ENCODE measurements at places on chromosomes 7 and 10.

- DNase-seq = no peak
Observed at GRCh38 chr7:50836646-50837045, 54.0 kb upstream of the GRB10 start.

DNA sequence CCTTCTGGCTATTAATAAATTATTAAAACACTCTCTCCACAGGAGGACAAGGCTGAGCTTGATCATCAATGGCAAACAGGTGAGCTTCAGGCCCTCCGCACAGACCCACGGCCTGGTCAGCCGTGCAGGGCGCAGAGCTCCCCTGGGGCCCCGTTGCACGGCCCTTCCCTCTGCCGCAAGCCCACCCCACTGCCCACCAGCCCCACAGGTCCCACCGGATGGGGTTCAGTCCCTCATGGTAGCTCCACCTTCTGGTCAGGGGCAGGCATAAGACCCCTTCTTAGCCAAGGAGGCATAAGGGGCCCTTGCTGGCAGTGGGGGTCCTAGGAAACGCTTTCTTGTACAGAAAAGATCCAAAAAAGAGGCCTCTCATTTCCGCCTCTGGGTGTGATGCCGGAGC, 84.6 kb downstream of the MAD1L1 start:
- no peak for DNase-seq

DNA sequence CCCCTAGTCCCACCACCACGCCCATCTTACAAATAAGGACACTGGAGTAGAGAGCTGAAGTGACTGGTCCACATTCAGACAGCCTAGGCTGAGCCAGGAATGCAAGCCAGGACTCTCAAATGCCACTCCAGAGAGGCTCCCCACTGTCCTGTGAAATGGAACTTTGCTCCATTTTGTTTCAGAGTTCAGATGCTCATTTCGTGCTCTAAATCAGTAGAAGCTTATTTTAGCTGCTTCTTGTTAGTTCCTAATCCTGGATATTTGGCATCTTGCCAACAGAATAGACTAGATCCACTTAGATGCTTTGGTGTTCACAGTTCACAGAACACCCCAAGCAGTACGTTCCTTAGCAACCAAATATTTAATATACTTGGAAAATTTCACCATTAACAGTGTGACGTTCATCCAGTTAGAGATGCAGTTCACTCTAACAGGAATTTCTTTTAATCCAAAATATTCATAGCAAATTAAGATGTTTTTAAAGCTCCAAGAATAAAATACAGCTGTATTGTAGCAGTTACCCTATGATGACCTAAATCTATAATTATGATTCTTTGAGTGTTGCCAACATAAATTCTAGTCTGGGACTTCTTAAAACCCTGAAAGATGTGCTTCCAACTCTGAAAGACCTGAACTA, 7.3 kb downstream of the MMP21 start:
- DNase-seq = no peak

- DNase-seq = no peak
Observed at GRCh38 chr10:71940752-71941151, 23.4 kb upstream of the CHST3 start.

Measured in SW 1271 (cell line).